ENCODE measurements at places on chromosomes 7 and 10.

GRCh38 chr7:86643561-86644281 lies at the start of gene GRM3:
Gene GRM3, plus strand, starts transcription at chr7:86643909. Its CDS starts 121,237 bp downstream, at chr7:86765146.
- no peak for DNase-seq

GRCh38 chr7:3206771-3207191 lies 94.3 kb upstream of the SDK1 start:
- DNase-seq: no peak

- DNase-seq: peak; percentile 81
These were observed 45.2 kb upstream of the SPOCK2 start for GRCh38 chr10:72133517-72133916.

- no peak for DNase-seq
These were observed 425.9 kb downstream of the LRMDA start for GRCh38 chr10:75857269-75857846.

GRCh38 chr10:132517951-132518521 lies 19.6 kb upstream of the INPP5A start:
- DNase-seq: no peak
